ENCODE measurements at places on chromosomes 7 and 10. TPM values are rescaled to one million over a fixed set of nuclear protein-coding genes. Genes with fewer than 3 reads are reported as not detected.

Gene MDFIC
- total RNA-seq, result 30.8 TPM

Gene HOXA3
- total RNA-seq, result 8.1 TPM

Gene MMP21
- total RNA-seq, result not detected

Gene XRCC2
- 5.7 TPM for total RNA-seq

Gene ZNF365
- total RNA-seq, result 0.92 TPM

Gene RET
- total RNA-seq, result 1.1 TPM

Gene TDRD1
- not detected for total RNA-seq

Gene CEP55
- total RNA-seq, result 66.7 TPM

Gene ANXA8L1
- total RNA-seq, result 95.5 TPM

Gene DNAH11
- 0.04 TPM for total RNA-seq

All from A549 treated with RU486 at 1 μM for 4 hours (cell line).